NCI-H226 (cell line): ENCODE measurements at places on chromosomes 2 and 18.
A peak's percentile ranks its signal among the peaks of the same experiment; 100 is the strongest.

DNA sequence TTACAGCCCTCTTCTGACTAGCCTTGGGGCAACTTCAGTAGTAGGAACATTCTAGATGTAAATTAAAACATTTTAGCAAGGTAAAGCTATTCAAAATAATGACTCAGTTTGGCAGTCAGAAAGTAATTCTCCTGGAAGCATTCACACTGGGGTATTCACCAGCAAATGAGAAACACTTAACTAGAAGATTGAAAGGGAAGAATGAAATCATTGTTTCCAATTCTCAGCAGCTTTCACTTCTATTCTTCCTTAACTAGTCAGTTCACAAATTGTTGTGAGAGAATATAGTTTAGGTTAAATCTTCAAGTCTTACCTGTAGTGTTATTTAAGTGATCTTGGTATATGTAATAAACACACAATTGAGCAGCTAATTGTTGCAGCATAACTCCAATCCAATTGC lies 1135.6 kb upstream of the FAM98A start:
- no peak for DNase-seq

DNA sequence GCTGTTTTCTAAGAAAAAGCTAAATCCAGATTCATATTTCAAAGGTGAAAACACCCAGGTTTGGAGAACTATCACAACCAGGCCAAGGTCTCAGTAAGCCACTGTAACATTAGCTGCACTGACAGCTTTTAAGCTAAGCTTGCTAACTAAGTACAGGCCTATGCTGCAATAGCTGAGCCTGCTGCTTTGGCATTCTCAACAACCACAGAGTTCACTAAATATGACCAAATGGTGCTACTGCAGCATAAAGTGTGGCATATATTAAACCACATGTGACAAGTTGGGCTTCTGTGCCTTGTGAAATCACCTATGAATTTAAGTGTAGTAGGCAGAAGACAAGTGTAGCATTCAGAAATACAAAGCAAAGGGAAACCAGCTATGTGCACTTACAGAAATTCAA lies 206.7 kb downstream of the TCF4 start:
- DNase-seq = no peak

- DNase-seq = no peak
Observed at GRCh38 chr2:177335917-177336450, 56.6 kb upstream of the AGPS start.

DNA sequence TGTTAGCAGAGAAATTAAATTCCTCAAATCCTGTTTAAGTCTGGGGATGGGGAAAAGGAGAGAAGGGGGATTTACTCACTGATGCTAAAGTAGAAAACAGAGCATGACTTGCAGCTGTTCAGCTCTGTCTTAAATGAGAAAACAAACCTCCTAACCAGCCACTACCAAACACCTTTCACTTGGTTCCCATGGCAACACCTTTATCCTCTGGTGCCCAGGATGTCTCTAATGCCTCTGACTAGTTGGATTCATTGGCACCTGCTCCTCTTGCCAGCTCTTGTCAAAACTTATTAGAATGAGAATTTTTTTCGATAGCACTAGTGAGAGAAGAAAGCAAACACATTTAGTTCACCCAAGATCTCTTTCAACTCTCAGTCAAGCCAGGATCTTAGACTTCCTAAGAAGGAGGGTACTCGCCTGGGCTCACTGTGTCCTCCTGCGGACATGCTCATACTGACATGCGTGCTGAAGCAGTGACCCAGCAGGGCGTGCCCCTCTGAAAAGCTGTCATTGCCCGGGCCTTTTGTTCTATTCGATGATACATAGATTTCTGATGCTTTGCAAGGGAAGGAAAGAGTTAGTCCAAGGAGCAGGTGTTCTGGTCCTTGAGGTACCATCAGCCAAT lies 656.0 kb upstream of the CELF4 start:
- no peak for DNase-seq

DNA sequence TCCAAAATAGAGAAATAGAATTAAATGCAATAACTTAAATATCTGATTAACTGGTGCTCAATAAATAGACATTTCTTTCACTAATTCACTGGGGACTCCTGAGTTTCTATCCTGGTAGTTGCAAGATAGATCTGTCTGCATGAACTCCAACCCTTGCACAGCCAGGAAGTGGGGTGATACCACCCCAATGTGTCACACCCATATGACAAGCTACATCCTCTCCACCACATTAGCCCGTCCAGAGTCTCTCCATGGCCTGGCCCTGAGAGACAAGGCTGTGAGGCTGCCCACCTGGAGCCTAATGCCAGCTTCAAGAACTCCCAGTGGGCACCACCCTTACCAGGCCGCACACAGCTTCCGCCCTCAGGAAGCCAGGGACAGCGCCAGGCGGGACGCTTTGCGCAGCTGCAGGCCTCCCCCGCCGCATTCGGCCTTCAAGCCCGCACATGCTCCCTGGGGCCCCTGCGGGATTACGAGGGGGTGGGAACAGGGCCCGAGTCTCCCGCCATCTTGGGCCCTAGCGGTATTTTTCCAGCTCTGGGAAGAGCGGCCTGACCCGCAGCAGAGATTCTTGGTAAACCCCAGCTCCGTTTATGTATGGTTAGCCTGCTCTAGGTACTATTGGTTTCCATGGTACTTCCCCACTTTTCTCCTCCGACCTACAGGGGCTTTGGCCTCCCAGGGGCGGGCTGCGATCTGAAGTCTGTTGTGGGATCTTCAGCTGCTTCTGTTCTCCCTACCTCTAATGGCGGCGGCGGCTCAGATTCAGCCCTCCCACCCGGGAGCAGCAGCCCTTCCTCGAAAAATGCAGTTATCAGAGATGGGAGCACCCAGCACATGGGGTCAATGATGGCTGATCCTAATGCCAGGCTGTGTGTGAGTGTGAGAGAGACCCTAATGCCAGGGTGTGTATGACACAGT lies at the start of gene TDRD15:
Gene TDRD15, plus strand, starts transcription at position 496 of the 921 bp plus-strand sequence. CDS start 13,500 bp downstream, outside the sequence.
- no peak for DNase-seq

DNA sequence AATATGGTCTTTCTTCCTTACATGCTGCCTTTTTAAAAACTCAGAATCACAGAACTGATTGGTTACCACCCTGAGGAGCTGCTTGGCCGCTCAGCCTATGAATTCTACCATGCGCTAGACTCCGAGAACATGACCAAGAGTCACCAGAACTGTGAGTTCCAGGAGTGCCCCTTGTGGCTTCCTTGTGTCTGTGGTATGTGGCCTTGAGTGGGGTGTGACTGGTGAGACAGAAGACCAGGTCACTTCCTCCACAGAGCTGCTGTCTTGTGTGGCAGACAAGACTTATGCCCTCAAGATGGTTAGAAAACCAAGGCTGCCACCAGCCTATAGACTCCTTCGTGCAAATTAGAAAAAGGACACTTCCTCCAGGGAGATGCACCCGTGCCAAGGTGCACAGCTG lies 72.6 kb downstream of the EPAS1 start:
- DNase-seq = no peak

DNA sequence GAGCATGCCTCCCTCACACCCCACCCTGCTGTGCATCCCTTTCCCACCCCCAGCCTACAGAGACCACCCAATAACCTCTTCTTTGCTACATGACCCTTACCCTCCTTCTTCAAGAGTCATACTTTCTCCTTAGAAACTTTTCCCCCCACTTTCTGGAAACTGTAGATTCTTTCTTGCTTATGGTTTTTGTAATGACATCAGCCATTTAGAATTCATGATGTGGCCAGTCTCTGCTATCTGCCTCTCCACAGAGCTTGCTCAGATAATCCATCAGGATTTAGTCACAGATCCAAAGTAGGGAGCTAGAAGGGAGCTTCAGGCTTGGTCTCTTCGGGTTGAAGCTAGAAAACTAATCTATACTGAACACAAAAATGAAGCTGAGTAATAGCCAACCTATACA lies 36.5 kb downstream of the GALM start:
- DNase-seq = peak; percentile 90

GRCh38 chr18:32280188-32280783 lies 90.4 kb downstream of the MEP1B start:
- no peak for DNase-seq

GRCh38 chr2:120410487-120410886 lies 64.6 kb downstream of the INHBB start:
- DNase-seq = no peak

- no peak for DNase-seq
Observed at GRCh38 chr2:84972932-84973331, 2.0 kb downstream of the KCMF1 start.

- peak; percentile 61 for DNase-seq
Observed at GRCh38 chr2:53633441-53633840, 134.2 kb upstream of the CHAC2 start.

DNA sequence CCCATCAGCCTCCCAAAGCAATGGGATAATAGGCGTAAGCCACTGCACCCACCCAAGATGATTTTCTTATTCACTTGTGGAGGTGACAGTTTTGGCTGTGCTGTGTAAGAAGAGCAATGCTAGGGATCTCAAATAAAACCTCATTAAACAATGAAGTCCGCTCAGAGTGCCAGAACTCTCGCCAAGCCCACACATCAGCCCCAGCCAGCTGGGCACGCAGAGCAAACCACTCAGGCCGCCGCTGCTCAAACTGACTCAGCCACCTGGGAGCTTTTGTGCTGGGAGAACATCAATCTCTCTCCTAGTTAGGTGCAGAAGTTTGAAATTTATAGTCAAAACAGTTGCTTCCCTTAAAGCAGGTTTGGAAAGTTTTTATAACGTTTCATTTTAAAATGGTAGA lies 47.6 kb downstream of the RNF152 start:
- DNase-seq = no peak

- peak; percentile 15 for DNase-seq
Observed at GRCh38 chr2:152950126-152950525, 231.7 kb downstream of the ARL6IP6 start.

DNA sequence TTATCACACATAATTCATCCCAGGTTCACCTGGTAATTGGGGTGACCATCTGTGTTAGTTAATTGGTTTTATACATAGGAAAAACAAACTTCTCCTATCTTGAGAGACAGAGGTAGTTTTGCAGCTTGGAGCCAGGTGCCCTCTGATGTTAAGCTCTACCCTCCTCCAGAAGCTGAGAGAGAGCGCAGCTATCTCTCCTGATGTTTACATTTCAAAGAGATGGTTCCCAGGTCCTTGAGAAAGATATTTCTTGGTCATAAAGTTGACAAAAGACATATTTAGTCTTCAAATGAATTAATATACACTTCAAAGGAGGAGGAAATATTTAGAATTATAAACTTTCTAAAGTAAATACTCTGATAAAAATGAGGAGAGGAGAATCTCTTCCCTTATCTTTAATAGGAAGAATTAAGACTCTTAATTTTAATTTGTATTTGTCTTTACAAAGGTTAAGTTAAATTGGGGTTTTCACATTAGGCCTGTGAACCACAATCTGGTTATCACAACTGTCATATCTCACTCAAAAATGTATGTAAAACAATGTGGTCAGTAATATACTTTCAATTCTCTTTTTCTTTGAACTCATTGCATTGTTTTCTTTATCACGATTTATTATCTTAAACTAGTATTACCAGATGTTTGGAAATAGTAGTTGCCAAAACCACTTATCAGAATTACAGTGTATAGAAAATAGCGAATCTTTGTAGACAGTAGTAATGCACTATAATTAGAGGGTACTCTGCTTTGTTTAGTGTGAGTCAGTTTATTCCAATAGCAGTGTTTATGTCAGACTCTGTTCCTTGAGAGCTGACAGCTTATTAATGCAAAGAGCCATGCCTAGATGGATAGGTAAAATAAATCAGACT lies 26.8 kb downstream of the SERPINB4 start:
- no peak for DNase-seq

DNA sequence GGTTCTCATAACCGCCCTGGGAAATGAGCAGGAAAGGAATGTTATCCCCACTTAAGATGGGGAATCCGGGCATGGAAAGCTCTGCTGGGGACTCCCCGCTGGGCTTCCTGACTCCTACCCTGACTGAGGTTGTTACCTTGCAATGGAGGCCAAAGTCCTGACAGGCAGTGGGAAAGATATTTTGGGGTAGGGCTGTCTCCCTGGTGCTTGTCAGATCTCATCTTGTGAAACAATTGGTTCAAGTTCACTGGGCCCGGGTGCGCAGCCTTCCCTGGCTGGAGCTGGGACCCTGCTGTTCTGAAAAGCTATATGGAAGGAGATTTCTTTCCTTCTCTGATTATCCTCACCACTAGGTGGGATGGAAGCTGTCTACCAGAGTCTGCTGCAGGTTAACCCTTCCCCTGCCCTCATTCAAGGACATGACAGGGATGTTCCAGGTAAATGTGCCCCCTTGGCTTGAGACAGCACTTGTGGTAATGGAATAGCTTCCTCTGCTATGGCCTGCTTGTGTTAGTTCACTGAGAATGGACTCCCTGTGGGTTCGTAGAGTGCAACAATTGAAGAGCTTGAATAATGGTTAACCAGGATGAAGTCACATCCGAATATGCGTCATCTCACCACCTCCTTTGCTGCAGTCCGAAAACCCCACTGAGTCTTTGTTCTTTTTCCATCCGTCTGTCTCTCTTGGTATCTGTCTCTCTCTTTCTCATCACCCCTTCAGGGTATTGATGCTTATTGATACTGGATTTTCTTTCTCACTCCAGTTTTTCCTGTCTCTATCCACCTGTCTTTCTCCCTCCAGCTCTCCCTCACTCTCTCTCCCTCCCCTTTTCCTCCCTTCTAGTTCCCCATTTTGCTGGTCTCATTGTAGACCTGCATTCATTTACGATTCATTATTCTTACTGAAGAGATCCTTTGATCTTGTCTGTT lies 67.8 kb upstream of the EPAS1 start:
- no peak for DNase-seq

DNA sequence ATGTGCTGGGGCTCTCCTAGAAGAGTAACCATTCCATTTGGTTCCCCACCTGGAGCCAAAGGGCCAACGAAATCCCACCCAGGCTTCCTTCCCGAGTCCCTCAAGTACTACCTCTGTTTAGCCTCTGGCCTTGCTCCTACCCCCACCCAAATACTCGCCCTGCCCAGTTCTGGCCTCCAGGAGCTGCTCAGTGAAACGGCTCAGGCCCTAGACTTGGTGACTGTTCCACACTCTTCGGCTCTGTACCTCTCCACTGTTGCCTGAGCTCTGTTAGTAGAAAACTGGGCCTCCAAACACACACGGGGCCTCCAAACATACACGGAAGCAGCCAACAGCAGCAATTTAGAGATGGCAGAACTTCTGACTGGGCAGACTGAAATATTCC lies 4.2 kb downstream of the OTX1 start:
- DNase-seq = no peak
